ENCODE measurements at places on chromosomes 16 and 17.

DNA sequence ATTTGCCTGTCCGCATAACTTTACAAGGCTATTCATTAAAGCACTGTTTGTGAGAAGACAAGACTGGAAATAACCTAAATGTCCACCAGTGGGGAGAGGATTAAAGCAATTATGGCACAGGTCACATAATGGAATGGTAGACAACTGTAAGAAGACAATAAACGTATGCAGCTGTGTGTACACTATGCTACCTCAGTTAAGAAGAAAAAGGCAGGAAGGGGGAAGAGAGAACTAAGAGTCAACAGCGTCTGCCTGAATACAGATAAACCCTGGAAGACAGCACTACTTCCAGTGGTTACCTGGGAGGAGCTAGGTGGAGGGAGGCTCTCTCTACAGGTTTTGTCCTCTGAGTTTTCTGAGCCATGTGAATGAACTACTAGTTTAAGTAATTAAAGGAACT is 15.3 kb downstream of the CREBBP start:
- no peak for ATAC-seq

- no peak for ATAC-seq
Observed at GRCh38 chr17:48153691-48154358, 46.3 kb downstream of the SNX11 start.

- ATAC-seq: no peak
Observed at GRCh38 chr16:67260426-67261063, 11.8 kb downstream of the SLC9A5 start.

- ATAC-seq: no peak
Observed at GRCh38 chr17:74975943-74976342, 3.4 kb upstream of the HID1 start.

- ATAC-seq: no peak
Observed at GRCh38 chr17:47251421-47251940, 2.1 kb upstream of the ITGB3 start.

- no peak for ATAC-seq
Observed at GRCh38 chr17:73283841-73284282, 22.2 kb upstream of the CPSF4L start.

DNA sequence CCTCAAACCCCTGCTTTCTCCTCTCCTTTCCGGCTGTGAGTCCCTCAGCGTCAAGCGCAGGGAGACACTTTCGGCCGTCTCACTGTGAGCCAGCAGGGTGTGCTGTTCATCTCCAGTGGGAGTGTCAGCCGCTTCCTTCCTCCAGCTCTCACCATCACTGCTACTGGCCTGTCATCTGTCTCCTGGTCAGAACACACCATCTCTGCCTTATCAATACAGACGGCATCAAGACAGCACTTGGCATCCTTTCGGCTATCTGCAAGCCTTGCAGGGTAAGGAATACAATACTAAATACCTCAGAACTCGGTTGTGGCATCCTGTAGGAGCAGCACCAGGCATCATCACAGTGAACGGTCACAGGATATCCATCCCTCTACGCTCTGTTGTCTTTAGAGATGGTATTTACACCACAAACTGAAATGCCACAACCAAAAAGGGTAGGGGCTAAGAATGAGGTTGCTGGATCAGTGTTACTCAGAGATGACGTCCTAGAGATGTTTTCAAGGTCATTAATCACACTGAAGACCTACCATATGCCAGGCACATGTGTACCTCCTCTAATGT is 20.7 kb upstream of the CMTM4 start:
- no peak for ATAC-seq

DNA sequence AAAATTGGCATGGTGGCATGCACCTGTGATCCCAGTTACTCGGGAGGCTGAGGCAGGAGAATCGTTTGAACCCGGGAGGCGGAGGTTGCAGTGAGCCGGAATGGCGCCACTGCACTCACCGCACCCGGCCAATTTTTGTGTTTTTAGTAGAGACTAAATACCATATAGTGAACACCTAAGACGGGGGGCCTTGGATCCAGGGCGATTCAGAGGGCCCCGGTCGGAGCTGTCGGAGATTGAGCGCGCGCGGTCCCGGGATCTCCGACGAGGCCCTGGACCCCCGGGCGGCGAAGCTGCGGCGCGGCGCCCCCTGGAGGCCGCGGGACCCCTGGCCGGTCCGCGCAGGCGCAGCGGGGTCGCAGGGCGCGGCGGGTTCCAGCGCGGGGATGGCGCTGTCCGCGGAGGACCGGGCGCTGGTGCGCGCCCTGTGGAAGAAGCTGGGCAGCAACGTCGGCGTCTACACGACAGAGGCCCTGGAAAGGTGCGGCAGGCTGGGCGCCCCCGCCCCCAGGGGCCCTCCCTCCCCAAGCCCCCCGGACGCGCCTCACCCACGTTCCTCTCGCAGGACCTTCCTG is at the start of gene HBQ1:
HBQ1 (plus strand) TSS at position 359 of the 575 bp plus-strand sequence; CDS start at position 387, 28 bp downstream.
- ATAC-seq: peak; percentile 26

DNA sequence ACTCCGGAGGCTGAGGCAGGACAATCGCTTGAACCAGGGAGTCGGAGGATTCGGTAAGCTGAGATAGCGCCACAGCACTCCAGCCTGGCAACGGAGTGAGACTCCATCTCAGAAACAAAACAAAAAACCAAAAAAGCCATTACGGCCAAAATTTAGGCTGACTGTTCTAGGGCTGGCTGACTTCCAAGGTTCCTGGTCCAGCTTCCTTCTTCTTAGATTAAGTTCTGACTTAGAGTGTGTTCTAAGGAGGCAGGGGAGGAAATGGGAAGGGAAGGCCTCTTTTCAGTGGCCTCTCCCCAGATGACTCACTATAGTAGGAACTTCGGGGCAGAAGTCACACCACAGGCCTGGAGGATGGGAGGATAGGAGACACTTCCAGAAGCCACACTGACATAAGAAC is 27.7 kb upstream of the CLEC18B start:
- no peak for ATAC-seq

DNA sequence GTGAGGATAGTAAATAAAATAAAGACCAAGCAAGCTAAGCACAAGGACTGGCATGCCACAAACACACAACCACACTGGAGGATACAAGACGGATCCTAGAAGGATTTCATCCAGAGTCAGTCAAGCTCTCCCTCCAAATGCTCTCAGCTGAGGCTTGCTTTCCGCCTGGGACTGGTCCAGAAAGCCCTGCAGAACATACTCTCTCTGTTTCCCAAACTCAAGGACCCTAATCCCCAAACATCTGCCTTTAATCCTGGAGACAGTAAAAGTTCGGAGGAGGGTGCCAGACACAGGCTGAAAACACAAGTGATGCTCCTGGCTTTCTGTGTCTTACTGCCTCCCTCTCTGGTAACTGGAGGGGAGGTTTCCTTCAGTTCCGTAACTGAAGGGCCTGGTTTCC is 5.3 kb upstream of the HSD11B2 start:
- no peak for ATAC-seq

GRCh38 chr16:11108466-11108805 is 147.6 kb downstream of the SOCS1 start:
- no peak for ATAC-seq

GRCh38 chr16:4097826-4098240 is 18.4 kb downstream of the ADCY9 start:
- ATAC-seq: no peak

DNA sequence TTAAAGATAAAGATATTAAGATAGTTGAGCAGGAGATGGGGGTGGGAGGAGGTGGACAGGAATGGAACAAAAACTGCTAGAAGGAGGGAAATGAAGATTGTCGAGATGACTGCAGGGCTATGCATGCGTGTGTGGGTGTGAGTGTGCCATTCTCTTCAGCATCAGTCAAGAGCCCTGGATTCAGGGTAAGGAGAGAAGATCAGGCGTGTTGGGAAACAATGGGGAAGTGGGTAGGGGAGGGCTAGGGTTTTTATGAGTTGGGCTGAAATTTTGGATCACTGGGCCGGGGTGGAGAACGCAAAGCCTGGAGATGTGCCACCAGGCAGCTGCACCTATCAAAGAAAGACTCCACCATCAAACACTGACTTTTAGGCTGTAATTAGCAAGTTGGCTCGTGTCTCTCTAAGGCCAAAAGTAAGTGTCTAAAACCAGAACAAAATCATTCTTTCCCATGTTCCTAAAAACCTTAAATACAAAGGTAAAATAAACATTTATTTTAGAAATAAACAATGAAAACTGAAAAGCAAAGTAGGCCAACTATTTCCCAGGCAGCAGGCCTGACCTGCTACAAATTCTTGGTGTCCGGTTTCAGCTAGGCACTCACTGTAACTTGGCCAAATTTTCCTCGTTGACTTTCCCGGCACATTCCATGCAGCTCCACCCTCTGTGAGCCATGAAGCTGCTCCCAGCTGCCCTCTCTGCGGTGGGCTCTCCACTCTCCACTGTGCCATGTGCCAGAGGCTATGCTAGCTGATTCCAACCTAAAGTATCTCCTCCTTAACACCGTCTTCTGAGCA is 4.2 kb downstream of the CDRT4 start:
- no peak for ATAC-seq

DNA sequence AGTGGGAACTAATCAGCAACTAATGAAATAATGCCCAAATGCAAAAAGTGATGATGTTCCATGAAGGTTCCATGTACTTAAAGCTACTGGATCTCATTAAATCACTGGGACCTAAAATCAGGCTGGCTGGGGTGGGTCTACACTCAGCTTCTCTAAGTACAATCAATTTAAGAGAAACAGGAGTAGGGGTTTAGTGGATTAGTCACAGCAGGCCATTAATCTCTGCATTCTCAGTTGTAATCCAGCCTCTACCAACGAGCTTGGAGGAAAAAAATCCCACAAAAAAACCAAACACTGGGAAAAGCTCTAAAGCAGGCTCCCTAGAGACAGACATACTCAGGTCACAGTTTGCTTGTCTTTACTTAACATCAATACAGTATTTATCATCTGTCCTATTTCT is 15.0 kb downstream of the CA10 start:
- ATAC-seq: no peak

- ATAC-seq: no peak
Observed at GRCh38 chr17:54353789-54354525, 531.2 kb downstream of the KIF2B start.

DNA sequence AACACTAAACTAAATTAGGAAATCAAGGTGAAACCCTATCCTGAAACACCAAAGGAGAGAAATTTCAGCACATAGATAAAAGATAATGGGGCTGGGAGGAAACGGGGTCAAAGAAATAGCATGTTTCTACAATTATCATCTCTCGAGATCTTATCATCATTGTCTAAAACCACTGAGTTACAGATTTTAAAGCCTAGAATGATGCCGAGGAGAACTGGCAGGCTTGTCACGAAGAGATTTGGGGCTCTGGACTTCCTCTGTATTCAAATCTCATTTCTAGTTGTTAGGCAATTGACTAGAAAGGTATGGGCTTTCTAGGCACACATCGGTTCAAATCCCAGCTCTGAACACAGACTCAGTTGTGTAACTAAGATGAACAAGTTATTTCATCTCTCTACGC is 9.3 kb downstream of the PDZD9 start:
- no peak for ATAC-seq

- ATAC-seq: no peak
Observed at GRCh38 chr16:27826081-27826892, 237.2 kb downstream of the GSG1L start.

GRCh38 chr16:23557779-23558702 is 514 bp downstream of the UBFD1 start:
- peak; percentile 0 for ATAC-seq

DNA sequence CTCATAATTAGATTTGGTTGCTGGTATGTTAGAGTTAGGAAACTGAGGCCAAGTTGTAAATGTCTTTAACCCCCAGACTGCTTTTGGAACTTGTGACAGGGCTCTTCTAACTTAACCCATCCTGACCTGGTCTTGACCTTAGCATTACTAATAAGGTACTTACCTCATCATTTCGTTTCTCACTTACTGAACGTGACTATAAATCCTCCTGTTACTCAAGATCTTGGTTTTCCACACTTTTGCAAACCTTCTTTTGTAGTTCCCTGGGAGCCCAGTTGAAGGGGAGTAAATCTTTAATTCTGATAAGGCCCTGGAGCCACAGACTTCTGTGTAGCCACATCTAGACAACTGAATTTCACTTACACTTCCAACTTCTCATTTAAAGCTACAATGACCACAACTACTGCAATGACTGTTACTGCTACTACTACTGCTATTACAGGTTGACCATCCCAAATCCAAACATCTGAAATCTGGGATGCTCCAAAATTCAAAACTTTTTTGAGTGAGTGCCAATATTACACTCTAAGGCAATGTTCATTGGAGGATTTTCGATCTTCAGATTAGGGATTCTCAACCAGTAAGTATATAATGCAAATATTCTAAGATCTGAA is 248.8 kb upstream of the TBX2 start:
- peak; percentile 33 for ATAC-seq

DNA sequence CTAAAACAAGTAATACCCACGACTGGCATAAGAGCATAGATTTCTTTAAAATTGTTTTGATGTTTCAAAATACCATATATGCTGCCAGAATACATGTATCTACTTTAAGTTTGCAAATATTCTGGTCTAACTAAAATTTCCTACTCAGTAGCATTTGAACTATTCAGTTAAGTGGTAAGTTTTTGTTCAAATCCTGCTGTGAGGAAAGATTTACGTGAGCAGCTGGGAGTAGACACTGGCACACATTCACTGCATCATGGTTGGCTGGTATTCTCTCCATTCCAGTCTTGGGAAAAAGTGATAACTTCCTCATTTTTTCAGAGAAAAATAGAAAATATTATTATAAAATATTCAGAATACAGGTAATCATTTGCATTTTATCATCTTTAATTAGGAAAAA is 133.6 kb downstream of the SKAP1 start:
- no peak for ATAC-seq

DNA sequence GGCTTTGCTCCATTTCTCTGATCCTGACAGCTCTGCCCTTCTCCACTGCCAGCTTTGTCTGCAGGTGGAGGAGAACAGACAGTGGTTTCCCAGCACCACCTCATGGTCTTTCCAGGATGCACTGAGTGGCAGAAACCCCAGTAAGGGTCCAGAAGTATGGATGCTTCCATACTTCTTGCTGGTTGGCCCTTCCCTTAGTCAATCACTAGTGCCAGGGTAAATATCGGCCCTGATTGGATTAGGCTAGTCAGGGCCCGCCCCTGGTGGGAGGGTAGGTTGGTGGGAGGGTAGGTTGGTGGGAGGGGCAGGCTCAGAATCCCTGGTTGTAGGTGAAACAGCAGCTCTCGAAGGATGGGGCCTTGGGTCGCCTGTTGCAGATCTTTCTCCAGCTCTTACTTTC is 10.2 kb downstream of the RNF213 start:
- peak; percentile 79 for ATAC-seq

- ATAC-seq: no peak
Observed at GRCh38 chr16:54805648-54806047, 125.0 kb upstream of the IRX5 start.

DNA sequence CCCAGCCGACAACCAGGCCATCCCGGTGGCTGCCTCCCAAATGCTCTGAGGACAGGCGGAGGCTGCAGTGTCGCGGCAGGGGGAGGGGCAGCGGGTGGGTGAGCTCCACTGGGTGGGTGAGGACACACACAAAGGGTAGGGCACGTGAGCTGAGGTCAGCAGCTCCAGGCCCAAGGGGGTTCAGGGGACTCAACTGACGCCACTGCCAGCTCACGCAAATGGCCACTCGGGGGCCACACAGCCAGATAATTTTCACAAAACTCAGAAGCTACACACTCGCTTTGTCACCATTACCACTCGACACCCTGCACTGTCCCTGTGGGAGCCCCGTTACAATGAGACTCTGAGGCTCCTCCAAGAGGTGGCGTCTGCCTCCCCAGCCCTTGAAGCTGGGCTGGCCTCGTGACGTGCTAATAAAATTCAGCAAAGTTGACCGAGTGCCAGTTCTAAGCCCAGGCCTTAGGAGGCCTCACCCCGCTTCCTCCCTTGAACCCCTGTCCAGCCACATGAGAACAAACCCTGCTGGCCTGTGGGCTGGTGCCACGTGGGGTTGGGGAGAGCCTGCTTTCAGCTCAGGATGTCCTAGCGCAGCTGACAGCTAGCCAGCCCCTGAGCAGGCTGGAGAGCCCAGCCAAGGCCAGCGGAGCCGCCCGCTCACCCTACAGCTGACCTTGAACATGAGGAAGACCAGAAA is 56.9 kb downstream of the RMI2 start:
- no peak for ATAC-seq
